ENCODE measurements at places on chromosomes 7 and 10.

DNA sequence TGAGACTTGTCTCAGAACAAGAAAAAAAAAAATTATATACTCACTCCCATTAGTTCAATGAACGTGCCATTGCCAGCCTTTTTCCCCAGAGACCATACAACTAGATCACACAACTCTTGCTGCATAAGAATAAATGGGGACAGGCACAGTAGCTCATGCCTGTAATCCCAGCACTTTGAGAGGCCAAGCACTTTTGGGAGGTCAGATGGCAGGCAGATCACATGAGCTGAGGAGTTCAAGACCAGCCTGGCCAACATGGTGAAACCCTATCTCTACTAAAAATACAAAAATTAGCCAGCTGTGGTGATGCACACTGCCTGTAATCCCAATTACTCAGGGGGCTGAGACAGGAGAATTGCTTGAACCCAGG is 13.6 kb downstream of the PDLIM1 start:
- DNase-seq: no peak

- DNase-seq: no peak
These were observed 236.6 kb downstream of the POM121L12 start for GRCh38 chr7:53272081-53272480.

- DNase-seq: no peak
These were observed 1151.8 kb downstream of the TYW1 start for GRCh38 chr7:68148440-68148839.

GRCh38 chr7:96826089-96826488 is 116.4 kb upstream of the SEM1 start:
- DNase-seq: no peak

- no peak for DNase-seq
These were observed 94.7 kb downstream of the HDAC9 start for GRCh38 chr7:18590241-18590640.

DNA sequence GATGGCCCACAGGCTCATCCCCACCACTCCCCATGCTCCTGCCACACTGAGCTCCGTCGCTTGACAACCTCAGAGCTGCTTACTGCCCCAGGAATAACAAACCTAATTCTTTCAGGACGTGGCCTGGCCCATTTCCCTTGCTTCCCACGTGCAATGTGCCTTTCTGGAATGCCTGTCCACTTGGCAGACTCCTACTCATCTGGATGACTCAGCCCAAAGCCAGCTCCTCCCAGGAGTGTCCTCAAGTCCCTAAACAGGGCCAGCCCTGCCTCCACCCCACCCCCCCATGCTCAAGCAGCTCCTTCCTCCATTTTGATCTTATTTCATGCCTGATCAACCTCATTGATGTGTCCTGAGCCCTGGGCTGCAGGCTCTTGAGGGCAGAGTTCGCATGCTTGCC is 164.9 kb upstream of the RNF32 start:
- no peak for DNase-seq

- DNase-seq: no peak
These were observed 338.4 kb downstream of the GALNT17 start for GRCh38 chr7:71470326-71470725.

GRCh38 chr10:30057421-30057841 is 2.0 kb downstream of the JCAD start:
- no peak for DNase-seq

DNA sequence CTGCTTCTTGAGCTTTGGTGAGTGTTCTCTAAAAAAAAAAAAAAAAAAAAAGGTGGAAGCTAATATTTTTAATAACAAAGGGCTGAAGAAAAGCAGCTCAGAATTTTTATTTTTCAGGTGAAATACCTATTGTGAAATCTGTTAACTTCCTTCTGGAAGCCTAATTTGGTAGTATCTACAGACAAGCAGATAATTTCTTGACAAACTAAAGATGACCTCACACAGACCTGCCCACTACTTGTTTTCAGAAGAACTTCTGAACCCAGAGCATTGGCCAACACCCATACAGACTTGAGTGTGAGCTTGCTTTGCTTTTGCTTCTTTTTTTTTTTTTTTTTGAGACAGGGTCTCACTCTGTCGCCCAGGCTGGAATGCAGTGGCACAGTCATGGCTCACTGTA is 31.2 kb downstream of the LRRC4 start:
- no peak for DNase-seq

GRCh38 chr10:74039561-74040145 is 41.7 kb downstream of the VCL start:
- DNase-seq: no peak

- DNase-seq: no peak
These were observed 173.1 kb upstream of the AGR3 start for GRCh38 chr7:17054836-17055235.

GRCh38 chr7:116871061-116871700 is 8.8 kb downstream of the CAPZA2 start:
- no peak for DNase-seq

DNA sequence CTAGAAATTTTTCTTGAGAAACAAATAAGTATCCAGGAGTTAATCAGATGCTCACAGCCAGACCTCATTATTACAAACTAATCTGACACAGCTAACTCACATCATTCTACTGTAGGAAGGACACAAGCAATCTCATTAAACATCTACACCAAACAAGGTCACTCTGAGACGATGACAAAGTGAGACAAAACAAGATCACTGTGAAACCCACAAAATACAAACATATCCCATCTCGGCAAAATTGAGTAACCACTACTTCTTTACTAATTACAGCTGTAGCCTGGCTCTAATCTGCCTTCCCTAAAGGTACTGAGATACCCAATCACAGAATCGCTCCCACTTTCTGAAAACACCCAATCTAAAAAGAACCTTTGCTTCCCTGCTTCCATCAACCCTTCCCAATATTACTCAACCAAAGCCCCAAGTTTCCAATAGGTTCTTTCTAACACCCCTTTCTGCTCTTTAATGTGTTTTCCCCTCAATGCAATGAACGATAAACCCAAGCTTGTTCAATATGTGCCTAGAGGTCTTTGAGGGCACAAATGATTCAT is 26.9 kb downstream of the CCDC6 start:
- DNase-seq: no peak

GRCh38 chr10:129055225-129055624 is 411.8 kb upstream of the MGMT start:
- DNase-seq: no peak

DNA sequence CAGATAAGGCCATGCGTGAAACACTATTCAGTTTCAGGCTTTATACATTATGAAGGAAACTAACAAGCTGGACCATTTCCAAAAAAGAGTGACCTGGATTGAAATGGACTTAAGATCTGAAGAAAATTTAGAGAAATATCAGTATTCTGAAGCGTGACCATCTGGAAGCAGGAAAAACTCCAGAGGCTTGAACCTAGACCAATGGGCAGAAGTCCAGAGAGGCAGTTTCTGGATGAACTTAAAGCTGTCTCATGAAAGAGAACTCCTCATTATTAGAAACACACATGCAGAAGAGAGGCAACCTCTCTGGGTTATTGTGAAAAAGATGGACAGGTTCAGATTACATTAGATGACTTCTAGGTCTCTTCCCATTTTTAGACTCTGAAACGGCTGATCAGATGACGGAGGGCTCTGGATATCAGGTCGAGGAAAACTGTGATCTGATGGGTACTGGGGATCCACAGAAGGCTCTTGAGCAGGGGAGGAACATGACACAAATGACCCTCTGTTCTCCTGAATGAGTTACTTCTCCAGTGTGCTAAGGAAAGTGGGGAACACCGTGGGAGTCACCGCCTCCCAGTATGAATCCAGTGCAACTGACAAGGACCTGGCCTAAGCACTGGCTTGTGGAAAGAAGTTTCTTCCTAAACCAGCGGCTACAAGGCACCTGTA is 116.5 kb downstream of the SPDYE5 start:
- DNase-seq: no peak

GRCh38 chr7:2732388-2732787 is 44.4 kb downstream of the AMZ1 start:
- no peak for DNase-seq

- no peak for DNase-seq
These were observed 2.4 kb downstream of the MEPCE start for GRCh38 chr7:100432053-100432452.

GRCh38 chr10:22606164-22606614 is 108.2 kb downstream of the PIP4K2A start:
- peak; percentile 84 for DNase-seq

- no peak for DNase-seq
These were observed 73.8 kb upstream of the TMEM140 start for GRCh38 chr7:135074096-135074495.

GRCh38 chr7:691361-692045 is 35.0 kb upstream of the DNAAF5 start:
- DNase-seq: no peak

- no peak for DNase-seq
These were observed 11.1 kb downstream of the LRRN3 start for GRCh38 chr7:111101856-111102646.

DNA sequence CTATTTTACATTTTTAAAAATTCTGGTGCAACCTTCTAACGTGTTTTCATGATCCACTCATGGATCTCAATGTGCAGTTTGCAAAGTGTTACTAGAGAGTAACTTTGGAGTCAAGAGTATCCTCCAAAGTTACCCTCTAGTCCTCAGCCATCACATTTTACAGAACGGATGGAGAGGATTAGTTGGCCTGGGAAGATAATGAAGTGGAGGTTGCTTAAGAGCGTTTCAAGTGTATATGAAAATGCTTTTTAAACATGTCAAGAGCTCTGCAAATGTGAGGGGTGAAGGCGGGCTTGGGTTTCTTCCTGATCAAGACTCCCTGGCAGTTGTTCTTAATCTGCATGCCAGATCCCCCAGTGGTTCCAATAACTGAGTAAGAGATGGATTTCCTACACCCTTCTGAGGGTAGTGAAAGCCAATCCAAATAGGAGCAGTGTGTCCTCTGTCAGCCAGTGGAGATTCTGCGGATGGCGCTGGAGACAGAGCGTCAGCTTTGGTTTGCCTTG is 299.4 kb upstream of the NPVF start:
- DNase-seq: no peak

GRCh38 chr7:35185908-35186731 is 67.8 kb downstream of the TBX20 start:
- DNase-seq: no peak

GRCh38 chr10:115092555-115093285 is 445 bp upstream of the ATRNL1 start:
- DNase-seq: no peak

- DNase-seq: no peak
These were observed 6.9 kb upstream of the UNC5B start for GRCh38 chr10:71205468-71205867.

GRCh38 chr7:54738737-54739136 is 20.3 kb downstream of the SEC61G start:
- DNase-seq: no peak

GRCh38 chr7:1651031-1651446 is 19.0 kb upstream of the ELFN1 start:
- DNase-seq: no peak

DNA sequence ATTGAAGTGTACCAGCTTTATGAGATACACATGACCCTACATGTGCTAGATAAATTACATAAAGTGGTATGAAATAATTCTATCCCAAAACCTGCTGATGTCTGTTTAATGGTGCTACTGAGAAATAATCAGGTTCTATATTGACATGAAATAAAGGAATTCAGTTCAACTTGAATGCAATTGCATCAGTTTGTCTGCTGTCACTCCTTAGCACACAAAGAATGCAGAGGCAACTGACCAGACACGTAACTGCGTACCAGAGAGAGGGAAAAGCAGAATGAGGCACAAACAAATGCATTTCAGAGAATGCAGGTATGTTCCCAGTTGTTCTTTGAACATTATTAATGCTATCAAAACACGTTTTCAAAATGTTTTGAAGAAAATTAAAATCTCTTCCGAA is 98.8 kb upstream of the AGR3 start:
- DNase-seq: no peak

DNA sequence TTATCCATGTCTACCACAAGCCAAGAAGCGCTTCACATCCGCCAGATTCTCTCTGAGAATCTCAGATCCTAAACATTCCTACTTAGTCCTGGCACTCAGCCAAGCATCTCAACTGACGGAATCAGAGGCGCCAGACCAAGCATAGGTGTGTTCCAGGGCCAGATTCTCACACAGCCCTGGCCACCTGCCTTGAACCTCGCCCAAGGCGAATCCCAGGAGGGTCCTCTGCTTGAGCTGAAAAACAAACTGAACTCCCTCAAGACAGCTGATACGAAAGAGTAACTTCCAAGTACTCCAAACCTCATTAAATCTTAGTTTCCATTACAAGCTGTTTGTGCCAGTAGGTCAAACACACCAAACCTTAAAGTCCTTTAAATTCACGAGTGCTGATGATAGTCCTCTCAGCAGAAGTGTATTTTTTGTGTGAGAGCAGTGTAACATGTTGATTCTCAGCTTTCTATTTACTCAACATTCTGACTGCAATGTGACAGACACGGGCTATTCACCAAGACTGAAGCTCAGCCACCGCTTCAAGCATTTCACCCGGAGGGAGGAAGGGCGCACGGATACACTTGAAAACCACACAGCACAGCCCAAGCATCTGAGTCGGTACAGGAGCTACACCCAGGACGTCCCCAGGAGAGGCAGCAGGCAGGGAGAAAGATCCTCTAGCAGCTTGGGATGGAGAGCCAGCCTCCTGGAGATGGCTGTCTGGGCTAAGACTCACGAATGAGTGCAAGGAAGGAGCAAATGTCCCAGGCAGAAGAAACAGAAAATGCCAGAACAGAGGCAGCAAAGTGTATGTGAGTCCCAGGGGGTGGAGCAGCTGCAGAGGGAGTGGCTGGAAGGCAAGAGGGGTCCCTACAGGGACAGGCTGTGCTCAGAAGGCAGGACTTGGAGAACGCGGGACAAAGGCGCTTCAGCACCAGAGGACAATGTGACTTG is 6.0 kb downstream of the PARD3 start:
- DNase-seq: no peak

- DNase-seq: no peak
These were observed 98.0 kb downstream of the ZMIZ1 start for GRCh38 chr10:79166741-79167140.

GRCh38 chr10:60461688-60462087 is 72.0 kb upstream of the ANK3 start:
- no peak for DNase-seq

DNA sequence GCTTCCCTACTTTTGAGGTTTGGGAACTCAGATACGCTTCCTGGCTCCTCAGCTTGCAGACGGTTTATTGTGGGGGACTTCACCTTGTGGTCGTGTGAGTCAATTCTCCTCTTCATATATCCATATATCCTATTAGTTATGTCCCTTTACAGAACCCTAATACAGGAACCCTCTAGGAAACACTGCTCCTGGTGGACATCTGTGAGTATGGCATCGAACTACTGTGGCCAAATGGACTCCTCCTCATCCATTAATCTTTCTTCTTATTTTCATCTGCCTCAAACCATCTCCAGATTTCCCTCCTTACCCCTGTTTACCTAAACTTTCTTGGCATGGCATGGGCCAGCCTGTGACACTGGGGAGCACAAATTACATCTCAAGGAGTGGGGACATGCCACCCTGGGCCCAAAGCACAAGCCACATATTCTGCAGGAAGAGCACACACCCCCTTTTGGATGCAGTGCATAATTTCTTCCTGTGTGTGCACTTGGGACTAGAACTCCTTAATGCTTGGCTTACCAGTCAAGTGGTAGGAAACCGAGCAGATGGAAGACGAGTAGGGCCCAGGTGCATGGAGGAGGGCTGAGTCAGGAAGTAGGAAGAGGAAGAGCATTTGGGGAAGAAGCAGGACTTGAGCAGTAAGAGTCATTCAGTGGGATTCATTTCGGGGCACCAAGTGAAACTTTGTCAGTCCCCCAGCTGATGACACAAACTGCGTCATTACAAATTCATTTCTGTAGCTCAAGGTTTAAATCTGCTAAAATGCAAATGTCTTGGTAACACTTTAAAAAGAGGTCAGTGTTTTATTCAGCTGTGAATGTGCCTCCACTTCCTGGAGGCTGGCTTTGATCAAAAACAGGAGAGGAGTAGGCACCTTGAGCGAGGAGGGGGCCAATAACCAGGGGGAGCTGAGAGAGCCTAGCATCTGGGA is 80.8 kb upstream of the PLXNA4 start:
- DNase-seq: peak; percentile 6

Data from immature natural killer cell (primary cell).